ENCODE measurements at places on chromosomes 3 and 15. TPM values are rescaled to one million over a fixed set of nuclear protein-coding genes. Genes with fewer than 3 reads are reported as not detected.

The RFT1 gene
- total RNA-seq = 34.7 TPM

The EXD1 gene
- not detected for total RNA-seq

The GOLGA8S gene
- 0.09 TPM for total RNA-seq

The LTK gene
- 0.11 TPM for total RNA-seq

The PLOD2 gene
- not detected for total RNA-seq

The CCDC80 gene
- 0.28 TPM for total RNA-seq

The ISLR gene
- total RNA-seq = not detected

The PLA2G4D gene
- not detected for total RNA-seq

The XCR1 gene
- not detected for total RNA-seq

Data from OCI-LY7 (cell line).